ENCODE measurements at places on chromosomes 3 and 15.

GRCh38 chr3:66376568-66376967, 124.3 kb downstream of the LRIG1 start:
- no peak for DNase-seq

DNA sequence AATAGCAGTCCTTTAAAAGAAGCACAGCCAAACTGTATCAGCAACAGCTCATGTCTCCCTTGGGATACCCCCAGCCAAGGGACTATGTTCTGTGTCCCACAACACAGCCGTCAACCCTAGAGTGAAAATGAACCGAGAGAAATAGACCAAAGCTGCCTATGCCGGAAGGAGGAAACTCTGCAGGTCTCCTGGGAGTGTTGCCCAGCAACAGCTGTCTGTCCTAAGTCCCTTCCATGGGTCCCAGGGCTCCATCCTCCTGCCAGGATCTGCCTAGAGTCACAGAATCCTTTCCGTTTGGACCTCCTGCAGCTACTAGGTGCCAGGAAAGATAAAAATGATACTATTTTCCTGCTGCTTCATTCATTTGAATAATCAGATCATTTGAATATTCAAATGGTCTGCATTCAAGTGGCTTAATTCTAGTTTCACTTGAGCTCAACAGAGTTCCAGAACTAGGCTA, 53.1 kb downstream of the TRANK1 start:
- DNase-seq = peak; percentile 65

GRCh38 chr3:75687323-75687722, 23.2 kb downstream of the FRG2C start:
- DNase-seq = no peak

- no peak for DNase-seq
Measured at GRCh38 chr15:49232236-49232806, 62.3 kb downstream of the GALK2 start.

GRCh38 chr3:80750637-80751036, 982.8 kb upstream of the ROBO1 start:
- no peak for DNase-seq

DNA sequence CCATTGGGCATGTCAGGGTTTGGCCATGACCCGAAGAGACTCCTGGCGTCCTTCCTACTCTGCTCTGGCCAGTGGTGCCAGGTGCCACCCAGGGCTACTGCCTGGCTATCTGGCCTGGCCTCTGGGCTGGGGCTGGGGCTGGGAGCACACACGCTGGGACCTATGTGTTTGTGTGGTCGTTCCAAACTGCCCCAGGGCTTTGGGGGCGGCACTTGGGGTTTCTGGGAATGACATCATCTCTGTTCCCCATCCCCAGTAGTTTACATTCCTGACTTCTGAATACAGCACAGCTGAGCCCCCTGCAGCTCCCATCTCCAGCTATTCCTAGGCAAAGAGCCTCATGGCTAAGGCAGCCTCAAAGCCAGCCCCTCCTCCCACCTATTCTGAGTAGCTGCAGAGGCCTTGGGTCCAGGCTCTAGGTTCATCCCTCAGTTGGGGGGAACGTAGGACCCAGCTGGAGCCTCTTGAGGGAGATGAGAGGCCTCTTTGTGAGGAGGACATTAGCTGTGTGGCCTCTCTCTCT, 24.3 kb downstream of the PLEKHO2 start:
- no peak for DNase-seq

DNA sequence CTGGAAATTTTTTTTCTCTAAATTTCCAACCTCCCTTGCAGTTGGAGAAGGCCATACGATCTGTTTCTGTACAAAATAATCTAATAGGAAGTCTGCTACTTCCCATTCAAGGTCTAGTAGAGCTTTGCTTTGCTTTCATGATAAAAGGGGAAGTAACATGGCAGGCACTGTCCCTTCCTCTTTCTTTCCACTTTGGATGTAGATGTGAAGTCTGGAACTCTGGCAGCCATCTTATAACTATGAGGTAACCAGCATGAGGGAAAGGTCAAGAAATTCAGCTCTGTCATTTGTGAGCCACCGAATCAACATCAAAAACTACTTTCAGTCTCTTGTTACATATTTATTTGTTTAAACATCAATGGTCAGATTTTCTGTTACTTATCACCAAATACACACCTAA, 156.3 kb downstream of the MTHFS start:
- no peak for DNase-seq

GRCh38 chr15:63712828-63713520, 115.8 kb downstream of the FBXL22 start:
- DNase-seq = peak; percentile 0

- DNase-seq = no peak
Measured at GRCh38 chr3:72591522-72592421, 256.5 kb downstream of the SHQ1 start.

DNA sequence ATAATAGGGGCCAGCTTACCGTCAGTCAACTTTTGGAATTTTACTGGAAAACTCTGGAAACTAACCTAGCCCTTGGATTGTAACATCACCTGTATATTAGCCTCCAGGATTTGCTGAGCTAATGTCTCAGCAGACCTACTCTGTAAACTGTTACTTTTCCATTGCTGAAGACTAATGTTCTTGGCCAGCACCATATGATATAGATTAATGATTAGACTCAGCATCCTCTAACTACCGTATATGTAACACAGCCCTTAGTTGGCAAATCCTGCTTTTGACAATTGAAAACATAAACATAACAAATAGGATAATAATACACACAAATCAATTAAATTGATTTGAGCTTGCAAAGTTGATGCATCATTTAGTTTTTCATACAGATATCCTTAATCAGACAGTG, 26.6 kb upstream of the GBE1 start:
- no peak for DNase-seq

DNA sequence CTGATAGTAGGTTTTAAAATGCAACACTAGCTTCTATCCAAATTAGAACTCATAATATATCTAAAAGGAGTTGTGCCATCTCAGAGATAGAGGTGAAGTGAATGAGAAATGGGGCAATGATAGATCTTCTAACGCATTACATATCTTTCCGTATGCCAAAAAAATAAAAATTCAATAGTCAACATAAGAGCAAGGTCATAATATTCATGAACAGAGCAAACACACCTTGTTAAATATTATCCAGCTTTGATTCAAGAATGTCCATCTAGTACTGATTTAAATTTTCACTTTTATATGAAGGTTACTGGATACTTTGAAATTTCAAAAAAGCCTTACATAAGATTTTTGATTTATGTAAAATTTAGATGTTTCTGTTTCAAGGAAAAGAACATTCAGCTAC, 554.5 kb downstream of the NSUN3 start:
- no peak for DNase-seq

GRCh38 chr3:49709852-49710251, 9.6 kb downstream of the AMIGO3 start:
- DNase-seq = no peak

DNA sequence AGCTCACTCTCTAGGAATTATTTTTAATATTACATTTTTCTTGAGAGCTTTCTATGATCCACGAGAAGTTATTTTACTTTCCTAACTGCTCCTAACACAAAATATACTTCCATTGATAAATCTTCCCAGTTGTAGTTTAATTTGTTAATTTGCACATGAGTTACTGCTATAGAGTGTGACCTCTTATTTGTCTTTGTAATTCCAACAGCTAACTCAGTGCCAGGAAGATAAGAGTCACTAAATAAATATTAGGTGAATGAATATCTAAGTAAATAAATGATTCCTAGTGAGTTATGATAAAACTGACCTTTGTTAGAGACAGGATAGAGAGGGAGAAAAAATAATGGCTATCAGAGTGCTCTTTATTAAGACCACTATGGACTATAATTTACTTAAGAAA, 319.9 kb downstream of the NAALADL2 start:
- DNase-seq = no peak

DNA sequence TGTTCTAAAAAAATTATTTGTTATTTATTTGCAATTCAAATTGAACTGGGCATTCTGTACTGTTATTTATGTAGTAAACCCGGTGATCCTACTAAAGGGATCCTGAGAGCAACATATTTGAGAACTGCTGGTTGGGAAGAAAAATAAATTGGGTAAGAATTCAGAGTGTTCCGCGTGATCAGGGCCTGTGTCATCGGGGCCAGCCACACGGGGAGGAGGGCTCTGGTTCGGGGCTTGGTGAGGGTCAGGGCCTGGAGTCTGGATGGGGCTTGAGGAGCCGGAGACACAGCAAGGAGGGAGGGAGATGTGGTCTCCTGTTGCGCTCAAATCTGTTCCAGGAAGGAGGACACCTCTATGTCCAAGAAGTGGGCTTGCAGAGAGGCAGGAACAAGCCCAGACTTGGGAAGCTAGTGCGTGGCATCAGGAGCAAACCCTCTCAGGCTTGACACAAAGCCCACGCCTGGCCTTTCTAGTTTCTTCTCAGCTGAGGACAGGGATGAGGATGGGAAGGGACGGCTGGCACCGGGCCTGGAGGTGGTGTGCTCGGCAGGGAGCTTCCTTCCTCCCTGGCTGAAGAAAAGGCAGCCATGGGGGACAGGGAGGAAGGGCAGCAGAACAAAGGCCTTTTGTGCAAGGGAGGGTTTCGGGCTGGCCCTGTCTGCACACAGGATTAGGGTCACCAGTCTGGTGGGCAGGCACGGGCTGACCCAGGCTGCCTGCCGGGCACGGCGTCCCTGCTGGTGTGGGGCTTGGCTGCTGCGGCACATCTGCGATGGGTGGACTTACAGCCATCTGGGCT, 22.9 kb upstream of the FBLN2 start:
- DNase-seq = no peak

GRCh38 chr3:178289544-178290160, 246.6 kb upstream of the KCNMB2 start:
- no peak for DNase-seq

DNA sequence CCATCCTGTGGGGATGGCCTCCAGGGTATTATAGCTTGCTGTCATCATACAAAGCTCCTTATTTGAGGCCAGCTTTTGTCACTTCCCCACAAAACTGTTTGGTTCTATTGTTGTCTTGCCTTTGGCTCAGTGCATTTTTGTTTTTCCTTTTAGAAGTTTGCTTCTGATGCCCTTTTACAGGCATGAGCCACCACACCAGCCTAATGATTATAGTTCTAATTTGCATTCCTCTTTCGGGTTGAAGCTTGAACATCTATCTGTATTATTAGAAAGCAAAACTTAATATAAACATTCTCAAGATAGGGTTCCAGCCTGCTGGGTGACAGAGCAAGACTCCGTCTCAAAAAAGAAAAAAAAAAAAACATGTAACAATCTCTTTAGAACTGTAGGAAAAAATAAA, 39.8 kb downstream of the SMARCC1 start:
- no peak for DNase-seq

DNA sequence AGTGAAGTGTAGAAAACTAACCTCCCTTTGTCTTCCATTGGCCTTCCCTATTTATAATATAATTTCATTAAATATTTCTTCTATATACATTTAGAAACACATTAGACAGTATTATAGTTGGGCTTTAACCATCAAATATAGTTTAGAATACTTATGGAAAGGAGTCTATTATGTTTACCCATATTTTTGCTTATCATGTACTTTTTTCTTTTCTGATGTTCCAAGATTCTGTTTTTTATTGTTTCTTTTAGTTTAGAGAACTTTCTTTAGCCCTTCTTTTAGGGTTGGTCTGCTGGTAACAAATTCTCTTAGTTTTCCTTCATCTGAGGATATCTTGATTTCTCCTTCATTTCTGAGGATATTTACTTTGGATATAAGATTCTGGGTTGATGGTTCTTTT, 23.7 kb downstream of the SH3GL3 start:
- no peak for DNase-seq

GRCh38 chr15:31062911-31063310, 38.6 kb downstream of the TRPM1 start:
- no peak for DNase-seq

DNA sequence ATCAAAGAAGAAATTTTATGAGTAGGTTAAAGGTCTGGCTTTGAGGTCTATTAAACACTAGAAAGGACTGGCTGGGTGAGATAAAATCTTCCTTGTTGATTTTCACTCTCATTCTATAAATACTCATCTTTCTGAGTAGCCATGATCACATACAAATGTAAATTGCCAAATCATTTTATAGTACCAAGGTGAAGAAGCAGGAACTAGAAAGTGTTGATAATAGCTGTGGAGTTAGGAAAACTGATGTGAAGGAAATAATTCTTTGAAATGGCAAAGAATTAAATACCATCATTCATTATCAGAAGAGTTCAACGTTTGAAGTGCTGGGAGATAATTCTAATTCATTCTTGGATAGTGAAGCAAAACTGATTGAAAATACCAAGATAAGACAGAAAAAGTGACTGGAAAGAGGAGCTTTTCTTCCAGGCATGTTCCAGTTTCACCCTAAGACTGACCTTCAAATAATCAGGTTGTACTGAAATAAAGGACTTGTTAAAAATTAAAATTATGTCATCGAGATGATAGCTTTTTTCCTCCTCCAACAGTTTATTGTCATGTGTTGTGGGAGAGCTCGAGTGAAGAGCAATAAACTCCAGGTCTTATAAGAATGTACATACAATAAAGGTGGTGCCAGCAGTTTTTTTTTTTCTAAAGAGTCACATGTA, 17.4 kb downstream of the THBS1 start:
- no peak for DNase-seq

DNA sequence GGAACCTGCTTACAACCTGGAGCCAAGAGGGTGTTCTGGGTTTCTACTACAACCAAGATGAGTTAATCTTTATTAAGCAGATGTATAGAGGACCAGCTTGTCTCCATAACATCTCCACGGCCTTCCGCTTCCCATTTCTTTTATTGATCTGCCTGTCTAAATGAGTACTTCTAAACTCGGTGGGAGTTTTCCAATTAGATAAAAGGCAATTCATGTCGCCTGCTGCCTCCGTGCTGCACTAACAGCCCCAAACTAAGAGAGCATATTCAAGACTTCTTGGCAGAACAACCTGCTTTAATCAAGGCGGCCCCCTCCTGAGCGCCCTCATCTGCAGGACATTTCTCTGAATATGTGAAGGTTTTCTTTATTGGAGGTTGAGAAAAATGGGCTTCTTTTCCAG, 270.1 kb downstream of the PDCD6IP start:
- no peak for DNase-seq

DNA sequence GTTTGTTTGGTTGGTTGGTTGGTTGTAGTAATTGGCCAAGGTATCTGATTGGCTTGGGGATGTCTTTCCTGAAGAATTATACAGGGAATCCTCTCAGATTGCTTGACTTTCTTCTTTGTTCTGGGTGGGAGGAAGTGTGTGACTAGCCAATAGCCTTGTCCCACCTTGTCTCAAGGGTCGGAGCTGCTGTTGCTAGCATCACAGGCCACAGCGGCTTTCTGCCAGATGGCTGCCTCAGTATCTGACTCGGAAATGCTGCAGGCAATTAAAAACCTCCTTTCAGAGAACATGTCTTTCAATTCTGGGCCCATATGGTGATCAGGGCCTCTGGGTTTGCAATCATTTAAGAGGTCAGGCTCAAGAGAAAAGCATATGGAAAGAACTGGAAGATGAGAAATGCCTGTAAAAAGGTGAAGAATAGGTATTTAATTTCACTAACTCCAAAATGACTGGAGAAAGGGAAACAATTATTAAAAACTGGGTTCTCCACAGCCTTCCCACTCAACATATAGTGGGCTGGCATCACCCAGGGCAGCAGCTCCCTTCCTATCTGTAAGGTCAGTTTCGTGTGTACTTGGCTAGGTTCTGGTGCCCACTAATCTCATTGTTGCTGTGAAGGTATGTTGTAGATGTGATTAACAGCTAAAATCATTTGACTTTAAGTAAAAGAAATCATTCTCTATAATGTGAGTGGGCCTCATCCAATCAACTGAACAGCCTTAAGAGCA, 32.4 kb downstream of the TGFBR2 start:
- no peak for DNase-seq
